AG04450 (cell line): ENCODE measurements at places on chromosomes 6 and 20.

DNA sequence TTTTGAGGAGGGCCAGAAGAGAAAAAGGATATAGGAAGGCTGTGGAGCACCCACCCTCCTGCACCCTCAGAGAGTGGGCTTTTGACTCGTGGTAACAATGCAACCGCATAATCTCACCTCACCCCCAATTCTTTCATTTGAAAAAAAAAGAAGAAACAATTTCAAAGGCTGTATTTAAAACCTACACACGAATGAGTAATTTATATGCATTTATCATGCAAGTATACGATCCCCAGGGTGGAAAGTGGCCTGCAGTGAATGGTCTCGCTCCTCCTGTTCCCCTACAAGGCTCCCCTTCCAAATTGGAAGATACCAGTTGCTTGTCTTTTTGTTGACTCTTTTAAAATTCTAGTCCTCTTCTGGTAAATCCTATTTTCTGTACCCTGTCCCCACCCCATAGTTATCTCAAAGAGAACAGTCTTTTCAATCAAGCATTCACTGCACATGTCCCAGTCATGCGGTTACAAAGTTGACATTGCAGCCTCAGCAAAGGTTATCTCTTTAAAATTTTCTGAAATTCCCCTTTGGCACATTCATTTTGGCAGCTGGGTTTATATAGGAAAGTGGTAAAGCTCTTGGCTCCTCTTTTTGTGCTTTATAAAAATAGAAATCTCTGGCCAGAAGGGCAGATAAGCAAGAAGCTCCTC, 110.6 kb downstream of the ARID1B start:
- no peak for DNase-seq

- DNase-seq, result no peak
Measured at GRCh38 chr6:168282985-168283685, 36.4 kb downstream of the DACT2 start.

- DNase-seq, result no peak
Measured at GRCh38 chr20:61420056-61420455, 168.0 kb downstream of the CDH4 start.

GRCh38 chr6:75526502-75527127, 33.0 kb upstream of the FILIP1 start:
- peak; percentile 34 for DNase-seq

DNA sequence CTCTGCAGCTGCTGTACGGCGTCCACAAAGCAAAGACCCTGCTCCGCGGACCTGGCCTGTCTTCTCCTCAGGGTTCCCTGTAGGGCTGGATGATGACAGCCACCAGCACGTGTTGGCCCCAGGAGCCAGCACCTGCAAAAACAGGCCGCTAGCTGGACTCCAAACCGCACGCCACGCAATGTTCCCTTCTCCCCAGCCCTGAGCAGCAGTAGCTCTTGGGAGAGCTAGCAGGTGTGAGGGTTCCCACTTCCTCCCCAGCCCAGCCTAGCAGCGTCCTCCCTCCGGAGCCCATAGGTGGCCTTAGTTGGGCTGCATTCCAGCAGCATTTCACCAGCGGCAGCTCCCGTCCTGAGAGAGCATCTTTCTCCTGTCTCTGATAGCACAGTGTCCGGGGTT, 42.3 kb downstream of the DACT2 start:
- DNase-seq, result no peak

DNA sequence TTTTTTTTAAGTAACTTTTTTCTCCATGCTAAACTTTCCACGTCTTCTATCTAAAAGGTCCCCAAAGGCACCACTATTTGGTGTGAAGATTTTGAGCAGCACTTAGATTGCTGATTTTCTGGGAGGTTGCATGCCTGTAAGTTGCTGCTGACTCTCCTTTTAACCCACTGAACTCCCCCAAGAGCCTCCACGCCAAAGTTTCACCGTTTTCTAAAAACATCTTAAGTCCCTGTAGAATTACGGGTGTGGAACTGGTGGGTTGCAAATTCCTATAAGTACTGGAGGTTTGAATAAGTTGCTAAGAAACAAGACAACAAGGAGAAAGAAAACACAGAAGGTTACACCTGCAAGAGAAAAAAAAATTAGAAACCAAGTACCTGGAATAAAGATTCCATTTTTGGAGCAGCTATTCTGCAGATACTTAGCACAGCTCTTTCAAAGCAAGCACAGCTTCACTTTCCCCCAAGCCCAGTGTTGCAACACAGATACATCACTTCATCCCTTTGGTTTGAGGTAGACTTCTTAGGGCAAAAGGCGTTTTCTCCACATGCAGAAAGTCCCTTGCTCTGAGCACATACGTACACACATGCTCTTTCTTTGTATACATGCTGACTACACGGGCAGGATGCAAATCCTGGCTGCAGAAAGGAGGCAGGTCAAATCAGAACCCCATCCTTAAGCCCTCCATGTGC, 5.0 kb downstream of the JAG1 start:
- no peak for DNase-seq

DNA sequence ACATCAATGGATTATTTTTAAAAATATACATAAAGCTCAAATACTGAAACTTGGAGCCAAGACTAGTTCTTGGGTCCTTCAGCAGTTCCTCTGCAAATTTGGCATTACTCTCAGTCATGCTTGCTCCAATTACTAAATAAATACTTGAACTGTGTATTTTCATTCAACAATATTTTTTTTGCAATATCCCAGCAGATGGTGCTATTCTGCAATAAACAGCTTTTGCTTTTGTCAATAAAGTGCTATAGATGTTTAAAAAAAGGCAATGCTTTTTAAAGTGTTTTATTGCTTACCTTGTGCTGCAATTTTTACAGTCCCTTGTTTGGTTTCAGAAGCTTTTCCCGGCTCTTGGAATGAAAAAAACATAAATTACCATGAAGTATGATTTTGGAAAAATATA, 243.4 kb downstream of the TRDN start:
- no peak for DNase-seq

GRCh38 chr6:166297606-166298005, 10.6 kb downstream of the PRR18 start:
- no peak for DNase-seq
